ENCODE measurements at places on chromosomes 5 and 9. TPM values are rescaled to one million over a fixed set of nuclear protein-coding genes. Genes with fewer than 3 reads are reported as not detected.

DNA sequence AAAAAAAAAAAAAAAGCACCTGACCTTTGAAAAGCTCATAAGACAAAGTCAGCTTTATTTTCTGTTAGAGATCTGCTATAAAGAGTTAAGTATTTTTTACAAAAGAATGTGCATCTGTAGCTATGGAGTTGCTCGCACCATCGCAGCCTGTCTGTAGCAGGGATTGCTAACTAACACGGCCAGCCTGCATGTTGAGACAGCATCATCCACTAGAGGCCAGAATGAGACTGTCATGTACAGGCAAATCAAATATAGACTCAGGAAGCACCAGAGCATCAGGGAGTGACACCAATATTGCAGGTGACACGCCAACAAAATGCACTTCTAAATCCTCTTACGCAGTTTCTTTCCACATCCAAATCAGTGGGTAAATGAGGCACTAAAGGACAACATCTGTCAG, 136.3 kb upstream of the RASEF start:
- H3K27me3 ChIP-seq, result peaks cover 7% of the 10 kb centered on the region
- DNase-seq, result no peak
- no peak overlapping the region for H3K4me3 ChIP-seq
- no peaks in the 10 kb centered on the region for H3K4me1 ChIP-seq
- H3K36me3 ChIP-seq, result no peaks in the 10 kb centered on the region
- no peak overlapping the region for H3K27ac ChIP-seq

GRCh38 chr9:92988215-92988768, 41.0 kb downstream of the FGD3 start:
- DNase-seq, result no peak
- H3K4me3 ChIP-seq, result no peak overlapping the region
- H3K27me3 ChIP-seq, result no peaks in the 10 kb centered on the region
- H3K36me3 ChIP-seq, result no peaks in the 10 kb centered on the region

DNA sequence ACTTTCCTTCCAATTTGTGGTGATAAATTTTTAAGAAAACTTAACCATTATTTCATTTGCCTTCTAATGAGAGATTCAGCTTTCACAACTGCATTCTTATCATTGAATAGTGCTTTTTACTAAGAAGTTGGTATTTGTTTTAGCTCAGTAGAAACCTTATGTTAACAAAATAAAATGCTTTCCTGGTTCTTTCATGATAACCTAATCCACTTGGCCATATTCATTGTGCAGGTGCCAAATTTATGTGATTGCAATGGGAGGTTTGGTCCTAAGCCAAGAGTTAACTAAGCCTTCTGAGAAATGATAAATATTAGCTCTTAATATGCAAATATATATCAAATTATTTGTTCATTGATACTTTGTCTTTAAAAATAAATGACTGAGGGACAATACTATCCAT, 141.1 kb upstream of the TLE4 start:
- H3K4me3 ChIP-seq, result no peak overlapping the region
- H3K36me3 ChIP-seq, result no peaks in the 10 kb centered on the region
- DNase-seq, result no peak
- H3K27ac ChIP-seq, result no peak overlapping the region
- no peaks in the 10 kb centered on the region for H3K27me3 ChIP-seq

GRCh38 chr9:107016383-107016782, 153.4 kb downstream of the ZNF462 start:
- H3K4me3 ChIP-seq, result no peak overlapping the region
- no peak for DNase-seq
- peaks cover 7% of the 10 kb centered on the region for H3K4me1 ChIP-seq

GRCh38 chr5:128084228-128085167, 932 bp downstream of the SLC12A2 start:
- H3K36me3 ChIP-seq, result no peaks in the 10 kb centered on the region
- H3K27ac ChIP-seq, result peak overlapping the region; percentile 92
- H3K27me3 ChIP-seq, result no peaks in the 10 kb centered on the region
- DNase-seq, result peak; percentile 80
- peaks cover 40% of the 10 kb centered on the region for H3K4me1 ChIP-seq

- H3K27me3 ChIP-seq, result no peaks in the 10 kb centered on the region
- peaks cover 39% of the 10 kb centered on the region for H3K36me3 ChIP-seq
- H3K4me1 ChIP-seq, result peaks cover 7% of the 10 kb centered on the region
- H3K27ac ChIP-seq, result no peak overlapping the region
Measured at GRCh38 chr5:43661102-43661501, 58.1 kb downstream of the NNT start.

GRCh38 chr5:17167171-17167891, 50.1 kb upstream of the BASP1 start:
- no peak overlapping the region for H3K27ac ChIP-seq
- H3K4me3 ChIP-seq, result no peak overlapping the region
- H3K36me3 ChIP-seq, result no peaks in the 10 kb centered on the region
- H3K4me1 ChIP-seq, result no peaks in the 10 kb centered on the region

DNA sequence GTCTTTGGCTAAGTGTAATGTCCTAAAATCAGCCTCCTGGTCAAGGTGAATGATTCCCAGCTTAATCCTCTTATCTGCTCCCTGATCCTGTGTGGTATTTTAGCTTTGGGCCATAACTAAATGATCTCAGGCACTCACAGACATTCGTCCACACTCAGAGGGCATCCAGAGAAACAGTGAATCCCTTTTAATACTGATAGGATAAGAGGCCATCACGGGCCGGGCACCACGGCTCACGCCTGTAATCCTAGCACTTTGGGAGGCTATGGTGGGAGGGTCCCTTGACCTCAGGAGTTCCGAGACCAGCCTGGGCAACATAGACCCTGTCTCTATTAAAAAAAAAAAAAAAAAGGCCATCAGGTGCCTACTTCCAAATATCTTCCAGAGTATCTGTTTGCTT, 6.3 kb downstream of the PDCL start:
- H3K36me3 ChIP-seq, result peaks cover 41% of the 10 kb centered on the region
- no peak overlapping the region for H3K27ac ChIP-seq
- peaks cover 30% of the 10 kb centered on the region for H3K4me1 ChIP-seq
- no peaks in the 10 kb centered on the region for H3K27me3 ChIP-seq

GRCh38 chr5:6280425-6281100, 97.8 kb downstream of the MED10 start:
- DNase-seq, result no peak
- H3K27me3 ChIP-seq, result no peaks in the 10 kb centered on the region
- H3K36me3 ChIP-seq, result no peaks in the 10 kb centered on the region

- H3K27ac ChIP-seq, result no peak overlapping the region
- no peaks in the 10 kb centered on the region for H3K36me3 ChIP-seq
- no peak for DNase-seq
- no peaks in the 10 kb centered on the region for H3K4me1 ChIP-seq
Measured at GRCh38 chr5:61052882-61053281, 107.9 kb downstream of the NDUFAF2 start.

DNA sequence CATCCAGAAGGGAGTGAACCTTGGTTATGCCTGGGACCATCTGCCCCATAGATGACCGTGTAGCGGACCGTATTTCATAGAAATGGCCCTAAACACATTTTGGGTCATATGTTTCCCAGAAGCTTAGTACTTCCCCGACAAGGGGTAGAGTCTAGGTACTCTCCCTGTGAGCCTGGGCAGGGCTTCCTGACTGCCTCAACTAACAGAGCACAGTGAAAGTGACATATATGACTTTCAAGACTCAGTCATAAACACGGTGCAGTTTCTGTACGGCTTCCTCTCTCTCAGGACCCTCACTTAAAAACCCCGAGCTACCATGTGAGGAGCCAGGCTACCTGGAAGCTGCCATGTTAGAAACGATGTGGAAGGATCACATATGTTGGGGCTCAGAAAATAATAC, 20.9 kb downstream of the C9orf57 start:
- H3K27ac ChIP-seq, result no peak overlapping the region
- H3K4me3 ChIP-seq, result no peak overlapping the region
- peaks cover 5% of the 10 kb centered on the region for H3K4me1 ChIP-seq
- DNase-seq, result no peak

DNA sequence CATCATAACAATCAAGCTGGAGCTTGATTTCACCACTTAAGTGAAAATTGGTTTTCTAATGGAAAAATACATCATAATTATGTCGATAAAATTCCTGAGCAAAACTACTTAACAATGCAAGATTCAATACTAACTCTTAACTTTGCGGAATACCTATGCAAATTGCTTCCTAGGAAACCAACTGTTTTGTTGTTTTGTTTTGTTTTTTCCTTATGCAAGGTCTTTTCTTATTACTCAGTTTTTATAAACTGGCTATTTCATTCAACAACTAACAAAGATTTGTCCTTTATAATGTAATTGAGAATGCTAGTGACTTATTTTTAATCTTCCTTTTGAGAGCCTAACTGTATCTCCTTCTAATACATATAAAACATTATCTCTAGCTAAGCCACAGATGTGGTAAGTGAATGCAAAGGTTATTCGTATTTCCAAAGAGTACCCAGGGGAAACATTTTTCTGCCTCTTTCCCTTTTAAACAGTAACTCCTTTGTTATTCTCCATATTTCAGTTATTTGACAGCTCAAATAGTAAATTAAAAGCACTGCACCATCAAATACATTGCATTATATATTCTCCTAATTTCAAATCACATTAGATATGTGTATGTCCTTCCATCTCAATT, 609.4 kb downstream of the SLCO4C1 start:
- H3K27ac ChIP-seq, result no peak overlapping the region
- H3K4me3 ChIP-seq, result no peak overlapping the region
- H3K36me3 ChIP-seq, result no peaks in the 10 kb centered on the region
- no peak for DNase-seq
- H3K4me1 ChIP-seq, result no peaks in the 10 kb centered on the region

DNA sequence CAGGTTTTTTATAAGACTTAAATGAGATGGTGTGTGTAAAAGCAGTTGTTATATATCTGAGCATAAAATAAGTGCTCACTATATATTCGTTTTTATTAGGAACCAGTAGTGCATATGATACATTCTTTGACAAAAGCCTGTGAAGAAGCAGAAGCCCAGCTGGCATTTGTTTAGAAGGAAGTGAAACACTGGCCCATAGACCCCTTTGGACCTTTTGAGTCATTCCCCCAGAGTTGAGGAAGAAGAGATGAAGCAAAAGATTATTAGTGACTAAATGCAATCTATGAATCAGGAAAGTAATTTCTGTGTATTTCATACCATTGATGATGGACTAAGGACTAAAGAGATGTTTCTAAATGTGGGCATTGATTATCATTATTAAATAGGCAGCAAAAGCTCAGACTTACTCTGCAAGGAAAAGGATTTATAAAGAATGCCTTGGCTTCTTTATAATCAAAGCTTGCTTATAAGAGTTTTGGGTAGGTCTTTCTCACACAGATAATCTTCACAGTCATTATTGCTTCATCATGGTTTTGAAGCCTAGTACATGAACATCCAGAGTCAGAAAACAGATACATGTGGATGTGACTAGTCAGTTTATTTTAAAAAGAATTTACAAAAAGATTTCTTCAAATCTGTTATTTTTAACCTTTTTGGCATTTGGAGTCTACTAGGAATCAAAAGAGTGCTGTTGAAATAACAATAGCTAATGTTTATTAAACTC, 16.9 kb upstream of the FER start:
- H3K27me3 ChIP-seq, result no peaks in the 10 kb centered on the region
- no peaks in the 10 kb centered on the region for H3K36me3 ChIP-seq
- no peak overlapping the region for H3K27ac ChIP-seq
- peaks cover 29% of the 10 kb centered on the region for H3K4me1 ChIP-seq
- no peak overlapping the region for H3K4me3 ChIP-seq

DNA sequence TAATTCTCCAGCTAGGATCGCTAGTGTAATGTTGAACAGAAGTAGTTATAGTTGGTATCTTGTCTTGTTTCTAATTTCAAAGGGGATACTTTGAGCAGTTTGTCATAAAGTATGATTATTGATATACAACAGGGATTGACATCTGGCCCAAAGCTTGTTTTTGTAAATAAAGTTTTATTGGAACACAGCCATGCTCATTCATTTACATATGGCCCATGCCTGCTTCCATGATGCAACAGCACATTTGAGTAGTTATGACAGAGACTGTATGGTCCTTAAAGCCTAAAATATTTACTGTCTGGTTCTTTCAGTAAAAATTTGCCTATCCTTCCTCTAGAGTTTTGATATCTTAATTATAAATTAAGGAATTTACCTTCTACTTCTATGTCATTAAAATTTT, 69.8 kb downstream of the RPS6 start:
- peaks cover 15% of the 10 kb centered on the region for H3K36me3 ChIP-seq
- no peak overlapping the region for H3K4me3 ChIP-seq
- H3K4me1 ChIP-seq, result no peaks in the 10 kb centered on the region
- no peaks in the 10 kb centered on the region for H3K27me3 ChIP-seq
- no peak overlapping the region for H3K27ac ChIP-seq

The CDKN2B gene
- 53.0 TPM for total RNA-seq

The S100Z gene
- not detected for total RNA-seq

The FAM163B gene
- total RNA-seq, result not detected

The ARL14EPL gene
- not detected for total RNA-seq

Data from suprapubic skin (tissue), 4 donors.